ENCODE measurements at places on chromosomes 4 and X.

DNA sequence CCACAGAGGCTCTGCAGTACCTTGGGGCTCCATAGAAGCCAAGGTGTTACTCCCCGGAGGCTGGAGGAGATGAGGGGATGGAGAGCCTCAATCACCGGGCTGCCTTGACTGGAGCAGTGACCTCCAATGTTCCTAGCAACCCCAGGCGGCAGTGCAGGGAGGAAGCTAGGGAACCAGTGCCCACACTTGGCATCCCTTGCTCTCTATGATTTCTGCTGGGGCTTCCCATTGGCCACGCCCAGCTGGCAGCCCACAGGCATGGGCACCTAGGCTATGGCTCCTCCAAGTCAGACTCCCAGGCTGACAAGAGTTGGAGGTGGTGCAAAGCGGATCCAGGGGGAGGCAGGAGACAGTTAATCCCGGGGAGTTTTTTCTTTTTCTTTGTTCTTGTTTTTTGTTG, 229.7 kb downstream of the EVC2 start:
- DNase-seq = no peak

- DNase-seq = no peak
Observed at GRCh38 chr4:3290476-3290875, 2.3 kb upstream of the RGS12 start.

DNA sequence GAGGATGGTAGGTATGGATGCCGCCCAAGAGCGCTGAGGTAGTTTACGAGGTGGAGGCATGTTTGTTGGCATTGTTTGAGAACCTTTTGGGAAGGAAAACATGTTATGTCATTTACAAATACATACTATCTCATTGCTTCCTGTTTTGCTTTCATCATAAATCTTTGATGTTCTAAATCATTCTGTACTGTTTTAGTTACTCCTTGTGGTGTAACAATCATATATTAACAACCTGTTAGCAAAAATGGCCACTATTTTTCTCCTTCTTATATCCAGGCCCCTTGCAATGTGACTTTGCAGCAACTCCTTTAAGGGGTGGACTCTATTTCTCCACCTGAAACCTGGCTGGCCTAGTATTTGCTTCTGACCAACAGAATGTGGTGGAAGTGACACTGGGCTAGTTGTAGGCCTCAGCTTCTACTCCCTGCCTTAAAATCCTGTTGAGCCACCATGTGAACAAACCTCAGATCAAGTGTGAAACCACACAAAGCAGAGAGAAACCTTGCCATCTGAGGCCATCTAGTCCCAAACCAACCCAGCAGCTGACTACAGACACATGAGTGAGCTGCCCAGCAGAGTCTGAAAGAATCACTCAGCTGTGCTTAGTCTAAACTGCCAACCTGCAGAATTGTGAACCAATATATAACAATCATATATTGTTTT, 15.8 kb upstream of the CXorf38 start:
- no peak for DNase-seq

GRCh38 chr4:86178211-86178610, 181.6 kb downstream of the MAPK10 start:
- no peak for DNase-seq

- no peak for DNase-seq
Observed at GRCh38 chr4:7358100-7358735, 76.5 kb downstream of the PSAPL1 start.

GRCh38 chrX:21374163-21374993, at the start of gene CNKSR2:
TSS of gene CNKSR2 (plus strand) at chrX:21374418. CDS start at chrX:21374898, 480 bp downstream.
- peak; percentile 45 for DNase-seq

DNA sequence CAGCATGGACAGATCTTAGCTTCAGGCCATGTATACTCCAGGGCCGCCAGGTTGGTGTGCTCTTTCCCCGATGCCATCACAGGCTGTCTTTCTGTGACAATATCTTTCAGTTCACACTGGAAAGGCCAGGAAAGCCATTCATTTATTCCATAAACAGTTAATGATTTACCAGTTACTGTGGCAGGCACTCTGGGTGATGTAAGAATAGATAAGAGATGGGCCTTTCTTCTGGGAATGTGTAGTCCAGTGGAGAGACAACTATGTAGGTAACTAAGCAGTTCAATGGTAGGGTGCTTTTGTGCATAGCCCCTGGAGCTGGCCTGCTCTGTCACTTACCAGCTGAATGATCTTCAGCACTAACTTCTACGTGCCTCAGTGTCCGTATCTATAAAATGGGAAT, 46.3 kb upstream of the LEF1 start:
- no peak for DNase-seq

DNA sequence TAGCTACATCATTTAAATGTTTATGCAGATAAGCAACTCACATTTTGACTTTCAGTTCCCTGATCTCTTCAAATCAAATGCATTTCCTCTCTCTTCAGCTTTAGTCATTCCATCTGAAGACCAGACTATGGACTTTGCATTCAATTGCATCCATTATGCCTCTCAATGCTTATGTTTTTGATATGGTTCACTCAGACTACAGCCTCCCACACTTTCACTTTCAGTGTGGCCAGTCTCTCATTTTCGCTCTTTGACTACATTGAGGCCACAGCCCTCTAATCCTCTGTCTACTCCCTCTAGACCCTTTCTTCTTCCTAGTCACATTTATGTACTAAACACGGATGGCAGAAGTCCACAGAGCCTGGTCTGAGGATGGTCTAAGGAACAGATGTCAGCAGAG, 24.5 kb upstream of the VEGFC start:
- DNase-seq = no peak

GRCh38 chrX:40169193-40170101, 71.7 kb upstream of the BCOR start:
- peak; percentile 64 for DNase-seq

DNA sequence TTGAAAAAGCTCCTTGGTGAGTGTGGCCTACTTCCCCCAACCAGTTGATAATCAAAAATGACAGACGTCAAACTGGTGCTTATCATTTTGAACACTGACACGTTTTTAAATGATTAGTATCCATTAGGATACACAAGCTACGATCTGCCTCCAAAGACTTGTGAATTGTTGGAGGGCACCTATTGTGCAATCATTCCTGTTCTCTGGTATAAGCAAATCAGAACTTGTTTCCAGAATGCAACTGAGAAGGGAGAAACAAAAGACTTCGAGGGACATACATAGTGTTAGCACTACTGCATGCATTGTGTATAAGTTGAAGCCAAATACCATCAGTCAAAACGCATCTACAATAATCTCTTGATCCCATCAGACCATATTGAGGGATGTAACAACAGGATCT, 11.6 kb downstream of the NPY2R start:
- no peak for DNase-seq

DNA sequence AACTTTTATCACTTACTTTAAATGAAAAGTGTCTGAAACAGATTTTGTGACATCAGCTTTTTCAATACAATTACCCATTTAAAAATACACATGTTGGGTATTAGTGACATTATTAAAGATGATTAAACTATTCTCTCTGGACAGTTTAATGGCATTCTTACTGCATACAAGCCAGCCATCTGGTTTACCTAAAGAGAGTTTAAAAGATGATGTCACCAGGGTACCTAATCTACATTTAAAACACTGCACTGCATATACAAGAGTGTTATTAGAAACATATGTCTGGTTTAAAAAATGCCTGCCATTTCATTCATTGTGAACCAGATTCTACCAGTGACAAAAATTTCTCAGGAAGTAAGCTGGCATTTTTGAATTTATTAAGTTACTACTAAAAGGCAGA, 919.1 kb downstream of the ADGRL3 start:
- no peak for DNase-seq

DNA sequence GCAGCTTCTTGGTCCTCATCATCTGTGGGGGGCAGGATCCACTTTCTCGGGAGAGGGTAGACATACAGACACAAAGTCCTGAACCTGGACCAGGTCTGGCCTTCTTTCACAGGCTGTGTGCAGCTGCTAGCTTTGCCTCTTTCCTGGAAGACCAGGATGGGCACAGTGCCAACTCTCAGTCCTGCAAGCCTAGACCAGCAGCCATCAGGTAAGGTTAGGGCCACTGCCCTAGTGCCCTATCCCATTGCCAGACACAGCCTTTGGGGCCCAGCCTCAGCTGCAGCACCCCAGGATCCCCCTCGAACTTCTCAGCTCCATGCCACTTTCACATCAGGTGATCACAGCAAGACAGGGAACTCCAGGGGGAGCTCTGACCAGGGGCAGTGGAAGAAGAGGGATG, 38.4 kb downstream of the ZNF185 start:
- DNase-seq = no peak

GRCh38 chr4:42483426-42484379, 86.4 kb downstream of the SHISA3 start:
- DNase-seq = no peak

- DNase-seq = no peak
Observed at GRCh38 chr4:17616283-17616682, 1.8 kb downstream of the MED28 start.

- DNase-seq = no peak
Observed at GRCh38 chr4:66694739-66695138, 850.6 kb downstream of the CENPC start.

- DNase-seq = no peak
Observed at GRCh38 chr4:176268963-176269362, at the start of gene ASB5. TSS of gene ASB5 (minus strand) at chr4:176269222. CDS start at chr4:176269108, 114 bp downstream.

DNA sequence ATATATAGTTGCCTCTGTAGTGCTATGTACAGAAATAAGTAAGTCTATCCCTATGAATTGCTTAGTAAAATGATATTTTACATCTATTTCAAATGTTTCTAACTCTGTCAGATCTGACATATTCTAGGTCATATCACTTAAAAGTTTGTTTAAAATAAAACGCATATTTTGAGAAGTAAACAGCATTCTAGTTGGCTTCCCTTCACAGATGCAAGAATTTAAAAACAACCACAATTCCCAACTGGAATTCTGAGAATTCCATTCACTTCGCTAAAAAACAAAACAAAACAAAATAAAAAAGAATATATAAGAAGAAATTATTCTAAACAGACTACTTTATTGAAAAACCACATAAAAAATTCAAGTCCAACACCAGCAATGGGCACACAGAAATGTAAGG, 126.0 kb downstream of the PPP3CA start:
- DNase-seq = no peak

GRCh38 chr4:76801621-76802235, 96.2 kb downstream of the SOWAHB start:
- DNase-seq = no peak

- DNase-seq = no peak
Observed at GRCh38 chr4:4386296-4386735, 586 bp upstream of the NSG1 start.

DNA sequence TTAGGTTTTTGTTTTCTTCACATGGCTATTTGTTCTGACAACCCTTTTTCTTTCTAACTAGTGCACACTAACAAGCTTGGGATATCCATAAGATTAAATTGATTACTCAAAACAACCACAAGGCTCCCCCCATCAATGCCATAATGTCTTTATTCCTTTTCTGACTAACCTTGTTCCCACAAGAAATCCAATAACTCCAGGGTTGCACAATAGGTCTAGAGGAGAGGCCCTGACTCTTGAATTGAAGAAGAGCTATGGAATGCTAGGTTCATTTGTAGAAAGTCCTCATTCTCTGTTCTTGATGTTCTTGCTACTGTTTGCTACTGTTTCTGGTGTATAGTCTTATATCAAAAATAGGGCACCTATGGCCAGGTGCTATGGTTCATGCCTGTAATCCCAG, 71.0 kb downstream of the PRRG1 start:
- DNase-seq = no peak

GRCh38 chrX:108134724-108135123, 43.1 kb downstream of the ATG4A start:
- DNase-seq = no peak

- no peak for DNase-seq
Observed at GRCh38 chr4:85474356-85474755, 594 bp upstream of the ARHGAP24 start.

- no peak for DNase-seq
Observed at GRCh38 chr4:1799387-1800375, 6.6 kb downstream of the FGFR3 start.

DNA sequence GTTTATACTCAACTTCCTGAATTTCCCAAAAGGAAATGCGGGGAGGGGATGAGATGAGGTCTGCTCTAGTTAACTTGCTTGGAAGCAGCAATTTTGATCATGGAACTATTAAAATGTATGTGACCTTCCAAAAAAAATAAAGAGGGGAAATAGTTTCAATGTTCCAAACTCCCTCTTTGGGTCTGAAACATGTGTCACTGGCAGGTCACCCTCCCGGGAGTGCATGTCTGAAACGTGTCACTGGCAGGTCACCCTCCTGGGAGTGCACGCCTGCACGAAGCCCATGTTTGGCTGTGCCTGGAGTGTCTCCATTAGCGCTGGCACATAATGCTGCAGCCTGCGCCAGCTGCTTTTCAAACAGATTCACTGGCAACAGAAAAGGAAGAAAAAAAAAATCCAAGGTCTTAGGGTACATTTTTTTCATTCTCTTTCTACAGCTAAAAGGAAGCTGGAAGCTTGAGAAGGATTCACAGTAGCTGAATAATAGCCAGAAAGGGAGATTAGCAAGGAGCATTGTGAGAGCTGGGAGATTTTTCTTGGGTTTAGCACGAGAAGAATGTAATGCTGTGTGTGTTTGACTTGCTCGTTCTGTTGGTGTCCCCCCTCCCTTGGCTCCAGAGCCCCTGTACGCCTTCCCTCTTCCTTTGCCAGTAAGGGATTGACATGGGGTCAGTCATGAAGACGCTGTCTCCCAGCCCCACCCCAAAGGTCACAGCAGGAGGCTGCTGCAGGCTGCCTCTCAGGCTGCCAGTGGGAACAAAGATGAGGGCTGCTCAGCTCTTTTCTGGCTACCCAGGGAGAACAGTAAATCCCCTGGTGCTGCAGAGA, 39.2 kb upstream of the TLR3 start:
- no peak for DNase-seq

GRCh38 chr4:866761-867390, 40.9 kb upstream of the CPLX1 start:
- DNase-seq = no peak

GRCh38 chr4:183499801-183500200, 5.1 kb upstream of the ING2 start:
- DNase-seq = no peak

DNA sequence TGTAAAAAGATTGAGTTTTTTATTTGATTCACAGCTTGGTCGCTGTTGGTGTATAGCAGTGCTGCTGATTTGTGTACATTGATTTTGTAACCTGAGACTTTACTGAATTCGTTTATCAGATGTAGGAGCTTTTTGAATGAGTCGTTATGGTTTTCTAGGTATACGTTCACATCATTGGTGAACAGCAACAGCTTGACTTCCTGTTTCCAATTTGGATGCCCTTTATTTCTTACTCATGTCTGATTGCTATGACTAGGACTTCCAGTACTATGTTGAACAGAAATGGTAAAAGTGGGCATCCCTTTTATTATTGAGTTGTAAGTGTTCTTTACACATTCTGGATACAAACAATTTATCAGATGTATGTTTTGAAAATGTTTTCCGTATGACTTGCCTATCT, 76.0 kb downstream of the ADGRG4 start:
- no peak for DNase-seq

GRCh38 chrX:133813971-133814370, 171.4 kb downstream of the GPC3 start:
- DNase-seq = no peak

DNA sequence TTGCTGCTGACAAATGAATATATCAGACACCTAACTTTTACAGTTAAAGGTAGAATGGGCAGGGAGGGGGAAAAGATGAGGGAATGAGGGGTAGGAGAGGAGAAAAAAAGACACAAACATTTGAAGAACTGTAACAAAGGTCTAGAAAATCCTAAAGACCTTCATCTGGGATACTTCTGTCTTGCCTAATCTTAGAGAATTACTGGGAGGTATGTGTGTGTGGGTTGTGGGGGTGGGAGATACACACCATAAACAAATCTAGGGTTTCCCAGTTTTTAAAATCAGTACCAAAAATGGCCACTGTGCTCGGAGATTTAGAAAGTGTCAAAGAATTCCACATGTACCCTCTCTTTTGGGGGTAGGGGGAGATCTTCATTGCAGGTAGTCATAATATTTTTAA, 166.7 kb downstream of the SH3KBP1 start:
- DNase-seq = no peak
